SK-MEL-5 (cell line): ENCODE measurements at places on chromosomes 16 and 17.

GRCh38 chr16:11020792-11021551 is 76.6 kb downstream of the CLEC16A start:
- no peak for DNase-seq

- no peak for DNase-seq
Observed at GRCh38 chr17:63440127-63440769, 5.9 kb downstream of the CYB561 start.

DNA sequence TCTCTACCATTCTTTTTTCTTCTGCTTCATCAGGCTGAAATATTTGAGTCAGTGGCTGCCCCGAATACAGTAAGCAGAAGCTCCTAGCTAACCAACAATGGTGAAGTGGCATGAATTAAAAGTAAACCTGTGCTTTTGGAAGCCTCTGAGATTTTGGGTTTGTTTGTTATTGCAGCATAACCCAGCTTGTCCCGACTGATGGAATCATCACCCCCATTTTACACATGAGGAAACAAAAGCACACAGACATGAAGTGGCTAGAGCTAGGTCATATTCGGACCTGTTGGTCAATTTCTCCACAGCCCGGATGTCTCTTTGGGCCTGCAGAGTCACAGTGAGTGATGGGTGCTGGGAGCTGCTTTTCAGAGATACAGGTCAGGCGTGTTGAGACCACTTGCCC is 39.4 kb downstream of the IRX5 start:
- DNase-seq: no peak

DNA sequence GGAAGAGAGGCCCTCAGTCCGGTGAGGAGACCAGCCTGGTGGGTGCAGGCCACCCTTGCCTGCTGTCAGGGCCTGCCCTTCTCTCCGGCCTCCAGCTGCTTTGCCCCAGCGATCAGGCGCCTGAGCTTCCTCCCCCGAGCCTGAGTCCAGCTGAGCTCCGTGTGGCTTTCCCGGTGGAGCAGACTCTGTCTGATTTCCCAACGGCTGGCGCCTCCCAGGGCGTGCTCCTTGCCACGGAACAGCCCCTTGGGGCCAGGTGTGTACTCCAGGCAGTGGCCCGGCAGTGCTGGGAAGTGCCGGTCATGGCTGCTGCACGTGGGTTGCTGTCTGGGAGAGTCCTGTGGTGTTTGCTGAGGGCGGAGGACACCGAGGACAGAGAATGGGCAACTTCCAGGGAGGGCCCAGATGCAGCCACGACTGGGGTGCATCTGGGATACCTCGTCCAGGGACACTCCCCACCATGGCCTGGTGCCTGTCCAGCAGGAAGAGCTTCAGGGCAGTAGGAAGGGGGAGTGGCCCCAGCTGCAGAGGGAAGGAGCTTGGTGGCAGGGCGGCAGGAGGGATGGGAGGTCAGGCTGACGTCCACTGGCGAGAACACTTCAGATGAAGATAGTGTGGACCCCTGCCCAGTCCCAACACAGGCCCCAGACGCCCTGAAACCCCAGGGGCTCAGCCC is 22.5 kb downstream of the METRNL start:
- no peak for DNase-seq

DNA sequence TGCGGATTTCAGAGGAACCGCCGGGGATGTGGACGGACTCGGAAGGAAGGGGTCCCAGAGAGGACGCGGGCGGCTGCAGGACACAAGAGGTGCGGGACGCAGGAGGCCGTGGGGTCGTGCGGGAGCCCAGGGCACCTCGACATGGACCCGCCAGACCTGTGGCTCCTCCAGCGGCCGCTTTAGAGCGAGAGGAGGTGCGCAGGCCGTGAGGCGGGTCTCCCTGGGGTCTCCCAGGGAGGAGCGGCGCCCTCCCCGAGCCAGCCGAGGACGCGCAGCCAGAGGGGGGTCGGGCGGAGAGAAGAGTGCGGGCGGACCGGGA is 6.8 kb upstream of the FLYWCH1 start:
- DNase-seq: no peak

GRCh38 chr16:9780831-9781230 is 401.4 kb downstream of the GRIN2A start:
- no peak for DNase-seq

DNA sequence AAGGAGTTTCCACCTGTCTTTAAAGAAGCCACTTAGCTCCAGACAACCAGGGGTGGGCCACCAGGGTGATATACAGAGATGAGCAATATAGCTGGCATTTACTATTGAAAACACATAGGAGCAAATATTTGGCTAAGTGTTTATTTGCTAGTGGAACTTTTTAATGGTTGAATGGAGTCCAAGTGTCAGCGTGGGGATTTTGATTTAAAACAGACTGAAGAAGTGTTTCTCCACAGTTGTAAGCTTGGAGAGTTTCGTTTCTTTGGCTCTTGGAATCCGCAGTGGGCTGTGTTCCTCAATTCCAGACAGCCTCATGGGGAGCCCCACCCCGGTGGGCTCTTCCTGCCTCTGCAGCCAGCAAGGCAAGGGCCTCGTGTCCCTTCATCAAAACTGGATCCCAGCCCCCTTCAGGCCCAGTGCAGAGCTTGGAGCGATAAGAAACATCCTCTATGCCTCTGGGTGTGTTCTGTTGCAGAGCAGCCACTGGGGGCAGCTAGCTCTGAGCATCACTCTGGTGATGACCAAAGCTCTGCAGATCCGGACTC is 36.1 kb downstream of the NOG start:
- DNase-seq: peak; percentile 59

DNA sequence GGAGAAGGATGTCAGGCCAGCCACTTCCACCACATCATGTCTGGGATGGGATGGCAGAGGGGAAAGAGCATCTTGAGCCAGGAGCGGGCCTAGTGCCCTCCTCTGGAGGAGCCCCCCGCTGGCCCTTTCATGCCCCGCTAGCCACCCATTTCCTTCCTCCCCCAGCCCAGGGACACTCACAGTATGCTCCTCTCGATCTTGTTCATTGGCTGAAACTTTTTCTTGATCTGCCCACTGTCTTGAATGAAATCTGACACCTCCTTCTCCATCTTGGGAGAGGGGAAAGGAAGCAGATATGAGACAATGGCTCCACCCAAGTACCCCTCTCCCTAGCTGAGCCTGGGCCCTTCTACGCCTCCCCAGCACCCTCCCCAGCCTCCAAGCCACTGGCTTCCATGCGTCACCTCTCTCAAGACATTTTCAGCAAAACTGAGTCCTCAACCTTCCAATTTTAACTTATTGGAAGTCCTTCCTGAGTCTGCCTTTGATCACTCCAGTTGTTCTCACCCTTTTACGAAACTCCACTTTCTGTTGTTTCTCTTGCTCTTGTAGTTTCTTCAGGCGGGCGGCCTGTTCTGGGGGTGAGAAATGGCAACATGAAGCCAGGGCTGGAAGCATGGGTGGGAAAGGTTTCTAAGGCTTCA is 7.2 kb downstream of the SPAG7 start:
- DNase-seq: no peak
